Smooth muscle cell of the coronary artery (primary cell): ENCODE measurements at places on chromosomes 7 and 10. TPM values are rescaled to one million over a fixed set of nuclear protein-coding genes. Genes with fewer than 3 reads are reported as not detected.

Gene LAMB1
- total RNA-seq: 535 and 632 TPM in 2 replicates

Gene KLF14
- total RNA-seq: not detected in 2 replicates

Gene ABCF2
- 39.8 and 50.4 TPM in 2 replicates for total RNA-seq

Gene MGMT
- 26.0 and 34.9 TPM in 2 replicates for total RNA-seq

Gene WNT8B
- not detected in 2 replicates for total RNA-seq

Gene OR2A5
- not detected in 2 replicates for total RNA-seq

Gene SEC61G
- total RNA-seq: 88.6 and 290 TPM in 2 replicates

Gene NKX1-2
- total RNA-seq: not detected in 2 replicates

Gene TAS2R41
- total RNA-seq: not detected in 2 replicates

Gene HECTD2
- total RNA-seq: 1.6 and 6.2 TPM in 2 replicates

Gene ZNF32
- total RNA-seq: 26.5 and 36.9 TPM in 2 replicates

Gene BMPER
- 56.5 and 70.4 TPM in 2 replicates for total RNA-seq

Gene PLEKHS1
- total RNA-seq: not detected in 2 replicates

Gene ITIH5
- 0.08 and 3.6 TPM in 2 replicates for total RNA-seq

Gene INPP5F
- total RNA-seq: 9.6 and 25.8 TPM in 2 replicates

Gene TMEM229A
- total RNA-seq: 0.23 and 0.38 TPM in 2 replicates

Gene RAMP3
- not detected in 2 replicates for total RNA-seq

Gene CRYGN
- total RNA-seq: not detected in 2 replicates

Gene GHRHR
- total RNA-seq: not detected in 2 replicates

Gene CACNB2
- total RNA-seq: 0.08 and 2.7 TPM in 2 replicates

Gene NEURL1
- total RNA-seq: under 0.01 TPM in 2 replicates

Gene BAMBI
- 13.1 and 19.4 TPM in 2 replicates for total RNA-seq

Gene FKBP9
- 252 and 474 TPM in 2 replicates for total RNA-seq
